SK-N-SH treated with all-trans-retinoic acid at 6 μM for 48 hours (cell line): ENCODE measurements at places on chromosomes 1 and 21.
A peak's percentile ranks its signal among the peaks of the same experiment; 100 is the strongest.

GRCh38 chr1:155044365-155044764 lies 6.8 kb upstream of the ADAM15 start:
- no peak for ATAC-seq

GRCh38 chr1:163346326-163346870 lies 24.6 kb downstream of the NUF2 start:
- ATAC-seq: peak; percentile 39; the same call in 1 of the 3 replicates

- no peak for ATAC-seq
These were observed 5.2 kb upstream of the SEMA4A start for GRCh38 chr1:156148216-156148615.

GRCh38 chr1:41626146-41626545 lies 141.7 kb upstream of the EDN2 start:
- ATAC-seq: peak; percentile 33; the same call in 2 of the 3 replicates

GRCh38 chr1:32272557-32273390 lies 19.1 kb upstream of the HDAC1 start:
- no peak for ATAC-seq

GRCh38 chr1:245873883-245874671 lies 633.0 kb downstream of the SMYD3 start:
- peak; percentile 18 for ATAC-seq

- no peak for ATAC-seq
These were observed 23.1 kb upstream of the RAP1A start for GRCh38 chr1:111596499-111596898.

GRCh38 chr1:167520711-167521206 lies 2.4 kb upstream of the CD247 start:
- no peak for ATAC-seq

DNA sequence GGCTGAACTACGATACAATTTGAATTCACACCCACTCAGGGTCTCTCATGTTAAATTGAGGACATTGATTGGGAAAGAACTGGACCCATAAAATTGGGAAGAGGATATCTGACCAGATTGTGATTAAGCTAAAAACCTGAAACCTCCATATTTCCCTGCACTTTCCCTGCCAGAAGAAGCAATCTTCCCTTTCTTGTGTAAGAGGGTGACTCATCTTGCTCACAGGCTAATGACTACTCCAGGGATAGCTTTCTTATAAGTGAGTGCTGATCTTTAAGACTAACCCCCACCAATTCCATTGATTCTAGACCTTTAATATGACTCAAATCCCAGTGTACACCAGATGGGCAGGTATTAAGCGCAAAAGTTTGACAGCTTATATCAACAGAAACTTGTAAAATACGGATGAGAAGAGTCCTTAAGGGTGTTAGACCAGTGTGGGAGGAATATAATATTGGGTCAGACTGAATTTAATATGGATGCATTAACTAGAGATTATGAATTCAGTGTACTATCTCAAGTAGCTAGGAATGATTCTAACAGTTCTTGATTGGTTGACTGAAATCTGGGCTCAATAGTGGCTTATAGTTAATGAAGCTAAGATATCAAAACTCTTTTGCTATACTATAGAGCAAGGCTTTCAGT lies 12.1 kb upstream of the SGIP1 start:
- ATAC-seq: peak; percentile 91
